ENCODE measurements at places on chromosomes 5 and 9. TPM values are rescaled to one million over a fixed set of nuclear protein-coding genes. Genes with fewer than 3 reads are reported as not detected.

GRCh38 chr5:1832511-1833250 is 31.5 kb downstream of the NDUFS6 start:
- no peak for DNase-seq

GRCh38 chr9:15086156-15086763 is 176.0 kb upstream of the FREM1 start:
- DNase-seq, result no peak

GRCh38 chr9:36128349-36128748 is 8.2 kb upstream of the GLIPR2 start:
- DNase-seq, result no peak

DNA sequence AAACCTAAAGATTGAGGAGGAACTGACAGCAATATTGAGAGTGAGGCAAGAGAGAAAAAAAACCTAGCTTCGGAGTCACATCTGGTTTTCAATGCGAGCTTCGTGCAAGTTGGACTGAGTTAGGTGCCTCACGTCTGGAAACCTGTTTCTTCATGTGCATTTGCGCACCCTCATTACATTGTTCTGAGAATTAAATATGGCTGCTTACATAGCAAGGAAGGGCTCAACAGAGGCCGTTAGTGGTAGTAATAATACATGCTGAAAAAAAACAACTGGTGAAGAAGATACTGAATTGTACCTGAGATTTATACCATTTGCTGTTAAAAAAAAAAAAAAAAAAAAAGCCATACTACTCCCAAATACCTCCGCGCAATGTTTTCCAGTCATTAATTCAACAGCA is 18.6 kb downstream of the DNAJA1 start:
- no peak for DNase-seq

- no peak for DNase-seq
These were observed 17.5 kb upstream of the F2RL1 start for GRCh38 chr5:76801159-76801802.

FOXD4L4 gene
- total RNA-seq, result 0.27 TPM

AGXT2 gene
- total RNA-seq, result not detected

TAF11L9 gene
- not detected for total RNA-seq

- peak; percentile 72 for DNase-seq
These were observed at the start of gene SH3GL2 for GRCh38 chr9:17578911-17579793. SH3GL2 (plus strand) TSS chr9:17579066.

DNA sequence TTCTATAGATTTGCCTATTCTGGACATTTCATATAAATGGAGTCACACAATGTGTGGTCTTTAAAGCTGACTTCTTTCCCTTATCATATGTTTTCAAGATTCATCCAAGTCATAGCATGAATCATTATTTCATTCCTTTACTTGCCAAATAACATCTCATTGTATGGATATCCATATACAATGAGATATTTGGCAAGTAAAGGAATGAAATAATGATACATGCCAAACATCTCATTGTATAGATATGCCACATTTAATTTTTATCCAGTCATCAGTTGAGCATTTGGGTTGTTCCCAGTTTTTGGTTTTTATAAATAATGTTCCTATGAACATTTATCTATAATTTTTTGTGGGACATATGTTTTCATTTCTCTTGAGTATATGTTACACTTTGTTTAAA is 20.5 kb upstream of the OR2K2 start:
- no peak for DNase-seq

DNA sequence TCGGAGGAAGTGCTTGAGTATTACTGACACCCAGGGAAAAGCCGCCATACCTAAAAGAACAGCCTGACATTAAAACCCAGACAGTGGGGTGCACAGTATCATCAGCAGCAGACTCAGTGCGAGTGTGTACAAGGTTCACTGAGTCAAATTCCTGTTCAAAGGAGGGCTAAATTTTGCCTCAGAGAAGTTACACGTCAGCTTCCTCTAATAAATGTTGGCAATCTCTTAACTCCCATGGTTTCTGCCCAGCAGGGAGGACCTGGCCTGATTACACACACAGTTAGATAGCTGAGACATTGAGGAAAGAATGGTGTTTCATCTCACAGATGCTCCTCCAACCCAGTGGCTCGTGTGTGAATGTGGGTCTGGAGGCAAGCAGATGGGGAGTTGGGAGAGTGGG is 38.2 kb downstream of the NIPSNAP3B start:
- DNase-seq, result no peak

FOXD1 gene
- total RNA-seq, result 0.16 TPM

GRCh38 chr5:163005949-163006348 is 431.4 kb upstream of the CCNG1 start:
- DNase-seq, result no peak

DNA sequence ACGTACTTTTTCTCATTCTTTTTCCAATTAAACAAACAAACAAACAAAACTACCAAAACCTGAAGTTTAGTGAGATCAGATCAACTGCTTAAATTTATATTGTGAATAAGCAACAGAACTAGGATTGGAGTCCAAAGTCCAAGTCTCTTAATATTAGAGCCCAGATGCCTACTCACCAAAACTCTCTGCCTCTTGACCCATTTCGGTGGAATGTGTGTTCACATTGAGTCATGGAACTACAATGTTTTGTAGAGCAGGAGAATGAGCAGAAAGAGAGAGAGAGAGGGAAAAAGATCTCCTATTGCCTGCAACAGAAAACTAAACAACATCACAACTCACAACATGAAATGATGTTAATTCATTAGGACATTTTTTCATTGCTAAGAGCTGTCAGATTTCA is 751.1 kb downstream of the TLR4 start:
- DNase-seq, result no peak

GRCh38 chr5:75320371-75320770 is 16.6 kb upstream of the HMGCR start:
- DNase-seq, result no peak

KCNV2 gene
- not detected for total RNA-seq

GLRA1 gene
- total RNA-seq, result not detected

GRCh38 chr5:79122973-79123372 is 11.4 kb downstream of the BHMT start:
- DNase-seq, result no peak

ACTL7A gene
- not detected for total RNA-seq

DNA sequence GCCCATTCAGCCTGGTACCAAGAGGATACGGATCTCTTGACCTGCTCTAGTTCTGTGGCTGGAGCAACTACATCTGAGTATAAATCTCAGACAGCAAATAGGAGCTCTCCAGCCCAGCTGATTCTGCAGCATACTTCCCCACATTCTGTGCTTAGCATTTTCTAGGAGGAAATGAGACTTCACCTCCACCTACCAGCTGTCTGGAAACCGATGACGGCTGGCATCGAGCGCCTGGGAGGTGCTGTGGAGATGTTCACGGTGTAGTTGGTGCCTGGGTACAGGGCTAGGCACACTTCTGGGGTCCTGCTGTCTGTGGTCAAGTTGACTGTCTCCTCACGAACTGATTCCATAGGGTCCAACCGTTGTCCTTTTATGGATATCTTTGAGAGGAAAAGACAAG is 63.6 kb downstream of the SUSD1 start:
- no peak for DNase-seq

- DNase-seq, result no peak
These were observed 30.4 kb downstream of the GADD45G start for GRCh38 chr9:89634995-89635742.

OBP2B gene
- total RNA-seq, result not detected

DNA sequence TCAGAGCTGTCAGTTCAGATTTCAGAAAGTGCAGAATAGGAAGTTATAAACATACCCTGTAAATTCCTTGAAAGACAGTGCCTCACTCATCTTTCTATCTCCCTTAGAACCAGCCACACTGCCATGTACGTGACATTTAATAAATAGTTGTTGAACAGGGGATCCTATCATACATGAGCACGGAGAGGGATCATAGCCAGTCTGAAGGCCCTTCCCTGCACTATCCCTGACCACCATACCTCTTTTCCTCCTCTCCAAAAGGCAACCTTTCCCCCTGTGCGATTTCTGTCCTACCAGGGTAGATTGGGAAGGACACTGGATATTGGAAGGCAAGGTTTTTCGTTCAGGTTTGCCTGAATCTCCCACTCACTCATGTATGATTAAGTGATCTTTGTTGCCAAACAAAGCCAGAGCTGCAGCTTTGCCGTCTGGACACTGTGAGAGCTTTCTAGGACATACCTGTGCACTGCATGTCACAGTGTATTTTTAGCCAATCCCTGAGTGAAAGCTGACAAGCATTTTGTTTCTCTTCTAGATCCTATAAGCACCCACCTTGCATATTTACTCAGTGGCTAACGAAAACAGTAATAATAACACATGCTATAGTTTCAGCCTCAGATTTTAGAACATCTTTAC is 986.5 kb upstream of the WWC1 start:
- no peak for DNase-seq

- DNase-seq, result peak; percentile 21
These were observed 55.3 kb upstream of the RNU6ATAC start for GRCh38 chr9:134219646-134220060.

DNA sequence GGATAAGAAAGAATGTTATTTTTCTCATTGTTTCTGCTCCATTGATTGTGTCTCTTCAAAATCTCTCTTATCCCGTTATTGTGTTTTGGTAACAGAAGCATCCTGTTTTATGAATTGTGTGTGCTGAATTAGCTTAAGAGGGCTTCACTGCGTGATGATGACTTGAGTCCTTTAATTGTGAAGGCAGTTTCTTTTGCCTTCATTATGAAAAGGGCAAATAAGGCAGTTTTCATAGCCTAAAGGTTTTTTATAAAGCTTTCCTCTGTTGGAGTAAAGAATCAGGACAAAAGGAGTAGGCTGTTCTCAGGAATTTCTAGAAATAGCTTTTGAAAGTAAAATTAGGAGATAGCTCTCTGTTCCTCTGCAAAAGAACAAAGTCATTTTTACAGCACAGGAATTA is 169.8 kb downstream of the FOCAD start:
- no peak for DNase-seq

SHROOM1 gene
- total RNA-seq, result 37.3 TPM

DND1 gene
- total RNA-seq, result 0.95 TPM

LCN2 gene
- 456 TPM for total RNA-seq

BTNL8 gene
- total RNA-seq, result 82.2 TPM

SPATA31E1 gene
- total RNA-seq, result not detected

DNA sequence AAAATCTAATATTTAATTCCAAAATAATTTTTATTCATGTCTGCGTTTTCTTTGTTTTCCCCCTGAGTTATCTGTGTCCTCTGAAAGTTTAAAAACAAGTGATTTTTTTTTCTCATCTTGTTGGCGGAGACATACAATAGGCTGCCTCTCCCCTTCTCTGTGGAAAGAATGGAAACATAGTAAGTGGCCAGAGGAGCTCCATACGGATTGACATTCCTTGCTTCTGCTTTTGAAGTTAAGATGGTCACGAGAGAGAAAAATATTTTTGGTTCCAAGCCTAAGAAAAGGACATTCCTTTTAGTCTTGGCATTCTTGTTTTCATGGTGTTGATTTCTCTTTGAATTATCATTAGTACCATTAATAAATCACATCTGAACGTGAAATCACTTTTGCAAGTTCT is 28.3 kb downstream of the ZNF462 start:
- DNase-seq, result no peak

GRCh38 chr5:74054641-74055421 is 428.8 kb downstream of the ARHGEF28 start:
- DNase-seq, result no peak

CCNI2 gene
- total RNA-seq, result 12.0 TPM

DNA sequence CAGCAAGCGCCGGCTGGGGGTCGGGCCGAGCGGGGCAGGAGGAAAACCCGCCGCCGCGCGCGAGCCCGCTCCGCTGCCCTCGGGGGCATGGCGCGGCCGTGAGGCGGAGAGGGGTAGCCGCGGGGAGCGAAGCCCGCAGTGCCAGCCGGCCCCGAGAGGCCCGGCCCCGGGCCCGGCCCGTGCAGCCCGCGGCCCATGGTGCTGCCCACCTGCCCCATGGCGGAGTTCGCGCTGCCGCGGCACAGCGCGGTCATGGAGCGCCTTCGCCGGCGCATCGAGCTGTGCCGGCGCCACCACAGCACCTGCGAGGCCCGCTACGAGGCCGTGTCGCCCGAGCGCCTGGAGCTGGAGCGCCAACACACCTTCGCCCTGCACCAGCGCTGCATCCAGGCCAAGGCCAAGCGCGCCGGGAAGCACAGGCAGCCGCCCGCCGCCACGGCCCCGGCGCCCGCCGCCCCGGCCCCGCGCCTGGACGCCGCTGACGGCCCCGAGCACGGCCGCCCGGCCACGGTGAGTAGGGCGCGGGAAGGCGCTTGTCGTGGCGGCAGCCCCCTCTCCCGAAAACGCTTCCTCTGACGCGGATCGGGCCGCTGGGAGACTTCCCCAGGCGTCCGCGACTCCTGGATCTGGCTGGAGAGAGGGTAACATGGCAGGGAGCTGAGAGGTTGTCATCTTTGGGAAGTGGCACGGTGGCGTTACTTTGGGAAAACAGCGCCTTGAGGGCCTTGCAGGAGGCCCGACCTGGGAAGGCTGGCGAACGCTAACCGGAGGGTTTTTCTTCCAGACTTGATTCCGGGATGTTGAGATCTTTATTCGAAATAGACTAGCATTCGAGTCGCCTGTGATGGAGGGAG is 523 bp downstream of the MAML1 start:
- peak; percentile 33 for DNase-seq

GRCh38 chr5:92801911-92802310 is 779.1 kb downstream of the NR2F1-AS1 start:
- DNase-seq, result no peak

DNA sequence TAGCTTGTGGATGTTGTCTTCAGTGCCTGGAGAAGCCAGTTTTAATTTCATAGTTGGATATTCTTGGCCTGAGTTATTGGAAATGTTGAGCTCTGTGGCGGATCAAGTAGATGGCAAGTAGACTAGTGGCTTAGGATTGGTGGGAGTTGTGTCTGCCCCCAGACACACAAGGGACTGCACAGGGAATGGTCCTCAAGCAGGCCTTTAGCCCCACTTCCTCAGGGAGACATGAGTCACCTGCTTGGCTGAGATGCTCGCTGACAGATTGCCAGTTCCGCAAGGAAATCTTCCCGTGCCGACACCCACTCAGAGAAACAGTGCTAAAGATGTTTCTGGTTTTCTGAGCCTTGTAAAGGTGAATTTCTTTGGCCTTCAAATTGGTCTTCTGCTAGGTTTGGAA is 18.8 kb upstream of the CATSPER3 start:
- DNase-seq, result no peak

DHFR gene
- 35.9 TPM for total RNA-seq

DNA sequence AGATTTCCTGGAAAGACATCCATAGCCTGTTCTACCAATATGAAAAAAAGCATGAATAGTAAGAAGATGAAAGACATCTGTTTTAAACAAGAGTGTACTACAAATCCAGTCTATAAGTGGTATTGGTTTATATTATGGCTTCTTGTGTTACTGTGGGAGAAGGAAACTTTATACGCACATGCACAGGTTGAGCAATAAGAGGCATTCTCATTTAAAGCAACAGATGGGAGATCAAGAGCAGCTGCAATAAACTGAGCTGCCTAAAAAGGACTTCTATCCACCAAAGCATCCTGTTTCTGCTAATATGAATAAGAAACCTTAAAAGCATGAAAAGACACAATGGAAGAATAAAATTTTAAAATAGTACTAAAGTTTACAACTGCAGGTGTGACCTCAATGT is 8.6 kb upstream of the PCDHB1 start:
- DNase-seq, result no peak

Data from mucosa of descending colon (tissue), 3 donors.